ENCODE measurements at places on chromosomes 6 and 20.

GRCh38 chr6:161876231-161876630 lies 602.4 kb upstream of the AGPAT4 start:
- no peak for DNase-seq

- no peak for DNase-seq
These were observed 32.1 kb downstream of the PKIG start for GRCh38 chr20:44614525-44614924.

- DNase-seq: no peak
These were observed 195.6 kb downstream of the HDGFL1 start for GRCh38 chr6:22765015-22765414.

DNA sequence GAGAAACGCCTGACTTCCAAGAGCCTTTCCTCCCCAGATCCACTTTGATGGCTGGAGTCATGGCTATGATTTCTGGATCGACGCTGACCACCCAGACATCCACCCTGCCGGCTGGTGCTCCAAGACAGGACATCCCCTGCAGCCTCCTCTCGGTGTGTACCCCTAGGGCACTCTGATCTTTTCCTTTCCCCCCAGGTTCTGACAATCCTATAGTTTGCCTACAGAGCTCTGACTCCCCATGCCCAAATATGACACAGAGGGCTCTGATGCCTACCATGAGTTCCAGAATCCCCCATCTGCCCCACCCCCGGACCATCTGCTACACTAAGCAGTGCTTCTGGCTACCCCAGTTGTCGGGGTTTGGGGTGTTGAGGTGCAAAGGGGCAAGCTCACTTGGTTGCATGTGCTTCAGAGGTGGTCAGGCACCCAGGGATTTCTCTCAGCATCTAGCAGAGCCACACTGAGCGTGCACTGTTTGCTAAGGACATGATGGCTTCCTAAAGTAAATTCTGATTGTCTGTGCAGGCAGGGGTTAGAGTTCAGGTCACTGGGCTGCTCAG lies 24.0 kb upstream of the SGK2 start:
- no peak for DNase-seq

GRCh38 chr6:57177545-57178265 lies 5.6 kb downstream of the BAG2 start:
- no peak for DNase-seq

DNA sequence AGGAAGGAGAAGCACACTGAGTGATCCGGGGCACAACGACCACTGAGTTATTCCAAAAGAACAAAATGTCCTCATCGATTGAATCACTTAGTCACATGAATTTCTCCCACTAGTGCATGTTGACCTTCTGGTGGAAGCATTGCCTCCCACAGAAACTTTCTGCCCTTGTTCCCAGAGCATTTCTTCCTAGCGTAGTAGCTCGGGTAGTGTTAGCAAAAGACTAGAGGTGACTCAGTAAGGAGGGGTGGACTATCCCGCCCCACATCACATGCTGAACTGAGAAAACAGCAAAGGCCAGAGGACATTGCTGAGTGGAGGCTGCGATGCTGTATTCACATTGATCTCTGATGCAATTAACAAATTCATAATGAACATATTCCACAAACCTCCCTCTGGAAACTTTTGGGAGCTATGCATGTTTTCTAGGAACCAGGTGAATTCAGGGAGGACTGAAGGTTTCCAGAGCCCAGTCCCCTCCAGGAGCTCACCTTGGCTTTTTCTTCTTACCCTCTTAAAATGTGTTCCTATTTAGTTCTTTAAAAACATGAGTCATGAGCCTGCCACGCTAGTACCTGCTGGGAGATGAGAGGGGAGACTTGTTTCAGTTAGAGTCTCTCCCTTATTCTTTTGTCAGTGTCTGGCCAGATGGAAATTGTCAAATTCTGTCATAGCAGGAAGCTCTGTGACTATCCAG lies 507.9 kb downstream of the CDH26 start:
- DNase-seq: no peak

- DNase-seq: no peak
These were observed 445.2 kb upstream of the ID4 start for GRCh38 chr6:19391926-19392325.

GRCh38 chr6:77466451-77467437 lies 3.5 kb upstream of the HTR1B start:
- DNase-seq: no peak

DNA sequence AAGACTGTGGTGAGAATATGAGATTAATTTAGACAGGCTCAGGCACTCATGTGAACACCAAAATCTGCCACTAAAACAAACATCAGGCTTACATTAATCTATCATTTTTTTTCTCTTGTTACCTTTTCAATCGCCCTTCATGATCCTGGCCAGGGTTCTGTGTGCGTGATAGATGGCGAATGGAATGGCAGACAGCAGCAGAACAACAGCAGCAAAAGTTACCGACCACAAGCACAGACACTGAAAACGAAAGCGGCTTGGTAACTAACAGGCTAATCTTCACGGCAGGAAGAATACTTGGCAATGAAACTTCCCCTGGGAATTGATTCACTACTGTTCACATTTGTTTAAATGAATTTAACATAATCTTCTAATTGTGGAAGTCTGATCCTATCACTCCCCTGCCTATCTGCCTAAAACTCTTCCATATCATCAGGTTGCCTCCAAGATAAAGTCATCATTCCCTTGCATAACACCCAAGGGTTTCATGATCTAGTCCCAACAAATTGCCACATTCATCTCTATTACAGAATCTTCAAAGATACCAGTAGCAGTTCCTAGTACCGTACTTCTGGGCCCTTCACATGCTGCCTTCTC lies 28.7 kb downstream of the PTPRK start:
- DNase-seq: no peak

GRCh38 chr20:11108102-11108810 lies 434.5 kb upstream of the JAG1 start:
- no peak for DNase-seq

DNA sequence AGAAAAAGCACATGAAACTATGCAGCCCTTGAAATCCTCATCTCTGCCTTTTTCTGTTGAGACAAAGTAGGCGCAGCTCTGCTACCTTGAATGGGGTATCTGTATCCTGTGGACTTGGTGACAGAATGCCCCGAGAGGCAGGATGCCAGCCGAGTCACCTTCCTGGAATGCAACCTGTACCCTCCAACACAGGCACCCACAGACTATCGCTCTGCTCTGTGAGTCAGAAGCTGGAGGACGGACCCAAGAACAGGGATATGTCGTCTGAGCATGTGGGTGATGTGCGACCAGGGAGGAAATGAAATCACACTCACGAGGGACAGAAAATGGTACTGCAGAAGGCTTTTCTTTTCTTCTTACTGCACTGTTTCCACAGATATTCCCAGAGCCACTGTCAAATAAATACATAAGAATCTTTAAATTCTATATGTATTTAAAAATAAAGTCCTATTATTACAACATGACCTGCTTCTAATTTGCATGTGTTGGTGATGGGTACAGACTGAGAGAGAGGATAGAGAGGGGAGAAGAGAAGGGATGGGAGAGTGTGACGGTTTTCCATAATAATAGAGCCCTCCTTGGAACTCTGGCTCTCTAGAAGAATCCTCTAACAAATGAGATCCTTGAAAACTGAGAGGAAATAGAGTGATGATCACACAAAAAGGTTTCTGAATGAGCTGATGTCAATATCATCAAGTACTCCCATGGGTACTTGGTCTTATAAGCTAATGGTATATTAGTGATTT lies 308.1 kb downstream of the FOXC1 start:
- DNase-seq: no peak

DNA sequence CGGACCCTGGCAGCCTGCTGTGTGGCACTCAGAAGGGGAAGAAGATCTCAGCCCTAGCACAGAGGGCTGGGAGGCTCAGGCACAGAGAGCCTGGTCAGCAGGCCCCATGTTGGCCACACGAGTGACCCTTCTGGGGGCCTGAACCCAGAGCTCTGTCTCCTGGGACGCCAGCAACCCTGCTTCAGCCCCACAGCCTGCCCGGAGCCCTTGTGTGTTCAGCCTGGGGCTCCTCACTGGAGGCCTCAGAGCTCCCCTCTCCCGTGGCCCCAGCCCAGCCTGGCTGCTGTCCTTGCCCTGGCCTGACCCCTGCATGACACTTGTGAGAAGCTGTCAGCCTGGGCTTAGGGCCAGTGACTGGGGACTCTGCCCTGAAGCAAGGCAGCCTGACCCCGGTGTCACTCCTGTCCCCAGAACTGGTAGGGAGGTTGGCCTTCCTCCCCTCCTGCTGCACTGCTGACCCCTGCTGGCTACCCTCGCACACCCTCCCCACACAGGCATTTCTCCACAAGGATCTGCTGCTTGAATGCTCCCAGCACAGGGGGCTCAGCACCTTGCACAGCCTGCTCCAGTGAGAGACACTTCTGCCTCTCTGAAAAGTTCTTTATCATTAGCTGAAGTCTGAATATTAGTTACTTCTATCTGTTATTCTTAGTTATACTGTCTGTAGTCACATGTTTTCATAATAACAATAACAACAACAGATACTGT lies 15.4 kb upstream of the IP6K3 start:
- DNase-seq: no peak

DNA sequence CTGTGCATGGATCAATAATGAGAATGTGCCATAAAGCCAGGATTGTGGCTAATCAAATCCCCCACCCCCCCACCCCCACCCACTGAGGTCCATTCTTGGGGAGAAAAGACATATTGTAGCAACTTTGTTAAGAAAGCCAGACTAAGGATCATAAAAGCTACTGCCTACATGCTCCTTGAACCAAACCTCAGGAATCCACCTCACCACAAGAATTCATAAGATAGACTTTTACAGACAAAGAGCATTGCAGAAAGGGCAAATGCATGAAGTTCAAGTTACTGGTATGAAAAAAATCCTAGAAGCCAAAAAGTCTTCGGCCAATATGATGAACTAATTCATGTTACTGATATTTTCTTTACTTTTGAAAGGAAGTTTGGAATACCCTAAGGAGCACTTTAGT lies 187.9 kb upstream of the ARID1B start:
- no peak for DNase-seq

DNA sequence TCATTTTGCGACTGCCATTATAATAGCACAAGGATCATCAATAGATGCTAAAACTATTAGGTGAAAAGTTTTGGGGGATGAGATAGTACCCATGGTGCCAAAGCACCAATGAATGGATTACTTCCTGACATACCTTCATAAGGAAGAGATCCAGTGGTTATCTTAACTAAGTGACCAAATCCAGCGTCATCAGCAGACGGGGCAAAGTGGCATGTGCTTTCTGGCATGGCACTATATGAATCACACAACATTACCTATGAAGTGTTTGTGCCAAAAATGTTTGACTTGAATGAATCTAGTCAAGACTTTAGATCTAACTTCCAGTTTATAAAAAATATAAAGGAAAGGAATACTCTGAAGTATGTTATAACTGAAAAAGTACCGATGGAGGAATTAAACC lies 10.8 kb downstream of the TRIM26 start:
- no peak for DNase-seq

- no peak for DNase-seq
These were observed 38.8 kb downstream of the SLC22A3 start for GRCh38 chr6:160386869-160387530.

- DNase-seq: no peak
These were observed 4.5 kb downstream of the MRPL14 start for GRCh38 chr6:44122801-44123200.

DNA sequence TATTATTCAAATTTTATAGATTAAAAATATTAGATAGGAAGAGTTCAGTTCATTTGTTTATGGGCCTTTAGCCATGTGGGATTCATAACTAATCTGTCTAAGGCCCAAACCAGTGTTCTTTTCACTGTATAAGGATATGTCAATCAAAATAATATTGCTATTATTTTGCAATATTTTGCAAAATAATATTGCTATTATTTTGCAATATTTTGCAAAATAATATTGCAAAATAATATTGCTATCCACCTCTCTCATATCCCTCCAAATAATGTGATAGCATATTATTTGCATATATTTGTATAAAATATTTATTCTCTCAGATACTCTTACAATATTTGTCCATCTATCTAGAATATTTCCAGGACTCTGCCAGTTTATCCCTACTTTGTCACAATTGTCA lies 595.3 kb upstream of the PTCHD4 start:
- no peak for DNase-seq

DNA sequence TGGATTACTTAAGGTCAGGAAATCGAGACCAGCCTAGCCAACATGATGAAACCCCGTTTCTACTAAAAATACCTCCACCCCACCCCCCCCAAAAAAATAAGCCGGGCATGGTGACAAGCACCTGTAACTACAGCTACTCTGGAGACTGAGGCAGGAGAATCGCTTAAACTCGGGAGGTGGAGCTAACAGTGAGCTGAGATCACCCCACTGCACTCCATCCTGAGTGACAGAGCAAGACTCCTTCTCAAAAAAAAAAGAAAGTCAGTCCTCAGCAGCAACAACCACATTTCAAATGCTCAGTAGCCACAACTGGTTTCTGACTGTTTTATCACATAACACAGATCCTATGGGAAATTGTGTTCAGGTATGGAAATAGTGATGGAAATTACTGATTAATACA lies 135.3 kb downstream of the HFE start:
- no peak for DNase-seq

GRCh38 chr6:155493694-155494143 lies 38.1 kb upstream of the NOX3 start:
- DNase-seq: no peak

DNA sequence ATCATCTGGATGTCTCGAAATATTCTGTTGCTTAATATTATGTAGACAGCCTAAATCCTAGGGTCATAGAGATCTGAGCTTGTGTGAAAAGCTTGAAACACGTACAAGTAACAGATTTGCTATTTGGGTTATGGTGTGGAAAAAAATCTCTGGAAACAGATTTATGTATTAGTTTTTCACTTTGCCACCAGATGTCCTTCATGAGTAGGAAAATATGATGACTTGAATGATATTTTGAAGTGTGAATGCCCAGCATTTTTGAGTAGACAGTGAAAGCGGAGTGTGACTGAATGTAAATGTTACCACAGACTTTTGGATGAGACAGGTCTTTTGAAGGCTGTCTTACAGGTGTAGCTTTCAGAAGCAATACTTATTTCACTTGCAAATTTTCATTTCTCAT lies 4.2 kb upstream of the BMP6 start:
- no peak for DNase-seq

DNA sequence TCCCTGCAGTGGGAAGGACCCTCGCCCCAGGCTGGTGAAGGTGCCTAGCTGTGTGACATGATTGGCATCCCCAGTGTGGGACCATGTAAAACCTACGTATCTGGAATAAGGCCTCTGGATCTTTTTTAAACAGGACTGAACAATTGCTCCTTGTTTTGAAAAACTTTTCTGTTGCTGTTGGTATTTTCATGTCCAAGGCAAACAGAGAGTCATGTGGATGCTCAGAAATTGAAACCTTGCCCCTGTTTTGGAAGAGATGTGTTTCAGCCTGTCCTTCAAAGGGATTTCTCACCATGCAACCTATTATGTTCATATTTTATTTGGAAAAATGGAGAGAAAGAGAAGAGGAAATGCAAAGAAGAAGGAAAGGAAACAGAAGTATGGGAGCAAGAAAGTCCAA lies 362.3 kb downstream of the PKHD1 start:
- DNase-seq: no peak

Data from renal cortex interstitium (tissue), 15 donors.